Fibroblast of skin of left biceps (primary cell): ENCODE measurements at places on chromosomes 6 and 20.

DNA sequence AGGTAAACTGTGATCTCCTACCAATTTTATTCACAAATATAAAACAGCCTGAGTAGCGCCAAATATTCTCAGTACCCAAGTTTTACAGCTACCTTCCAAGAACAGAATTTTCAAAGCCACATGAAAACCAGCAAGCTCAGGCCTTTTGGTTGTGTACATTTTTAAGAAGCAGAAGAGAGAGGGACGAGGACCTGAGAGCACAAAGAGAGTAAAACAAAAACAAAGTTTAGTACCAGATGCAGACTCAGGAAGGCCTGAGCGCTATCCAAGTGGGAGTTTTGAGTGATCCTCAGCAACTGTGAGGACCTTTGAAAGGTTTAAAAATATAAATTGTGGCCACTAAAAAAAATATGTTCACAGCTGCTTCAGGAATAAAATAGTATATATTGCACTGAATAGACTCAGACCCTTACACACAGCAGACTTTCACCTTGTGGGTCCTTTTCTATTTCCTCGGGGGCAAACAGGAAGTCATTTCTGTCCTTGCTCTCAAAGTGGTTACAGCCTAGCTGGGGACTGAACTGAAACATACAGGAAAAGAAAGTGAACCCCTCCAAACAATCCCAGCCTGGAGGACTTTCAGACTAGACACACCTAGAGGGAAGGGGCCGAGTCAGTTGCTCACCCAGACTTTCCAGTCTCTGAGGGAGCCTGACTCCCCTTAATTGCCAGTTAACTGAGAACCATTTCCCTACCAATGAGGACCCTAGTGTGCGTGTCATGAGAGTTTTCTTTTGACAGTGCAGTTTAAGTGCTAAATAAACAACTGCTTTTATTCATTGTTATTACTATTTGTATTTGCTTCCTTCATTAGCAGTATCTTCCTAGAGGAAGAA, 48.5 kb upstream of the NT5E start:
- DNase-seq, result no peak

DNA sequence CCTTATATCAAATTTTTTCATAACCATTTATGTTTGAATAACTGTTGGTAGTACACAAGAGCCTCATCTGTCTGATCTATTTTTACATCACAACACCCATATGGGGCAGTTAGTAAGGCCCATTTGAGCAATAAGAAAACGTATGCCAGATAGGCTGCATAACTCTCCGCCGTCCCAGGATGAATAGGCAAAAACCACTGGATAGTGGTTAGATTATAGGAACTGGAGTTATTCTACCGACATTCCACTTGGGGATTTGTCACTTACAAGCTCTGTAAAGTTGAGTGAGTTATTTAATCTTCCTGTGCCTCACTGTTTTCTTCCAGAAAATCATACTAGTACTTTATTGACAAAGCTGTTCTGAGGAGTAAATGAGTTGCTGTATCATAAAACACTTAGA, 881.9 kb downstream of the QKI start:
- no peak for DNase-seq

DNA sequence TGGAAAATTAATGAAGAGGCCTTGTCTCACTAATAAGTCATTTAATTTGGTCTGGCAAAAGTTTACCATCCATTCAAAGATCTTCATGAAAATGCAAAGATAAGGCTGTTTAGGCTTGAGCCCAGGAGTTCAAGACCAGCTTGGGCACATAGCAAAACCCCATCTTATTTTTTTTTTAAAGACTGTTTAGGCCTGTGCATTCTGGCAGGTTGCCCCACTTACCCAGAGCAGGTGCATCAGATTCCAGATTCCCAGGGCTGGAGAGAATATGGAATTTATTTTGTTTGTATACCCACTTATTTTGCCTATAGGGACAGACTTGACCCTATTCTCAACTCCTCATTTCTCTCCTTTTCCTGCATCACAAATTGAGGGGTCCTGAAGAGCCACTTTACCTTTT, 5.7 kb downstream of the FOXO3 start:
- DNase-seq, result no peak

DNA sequence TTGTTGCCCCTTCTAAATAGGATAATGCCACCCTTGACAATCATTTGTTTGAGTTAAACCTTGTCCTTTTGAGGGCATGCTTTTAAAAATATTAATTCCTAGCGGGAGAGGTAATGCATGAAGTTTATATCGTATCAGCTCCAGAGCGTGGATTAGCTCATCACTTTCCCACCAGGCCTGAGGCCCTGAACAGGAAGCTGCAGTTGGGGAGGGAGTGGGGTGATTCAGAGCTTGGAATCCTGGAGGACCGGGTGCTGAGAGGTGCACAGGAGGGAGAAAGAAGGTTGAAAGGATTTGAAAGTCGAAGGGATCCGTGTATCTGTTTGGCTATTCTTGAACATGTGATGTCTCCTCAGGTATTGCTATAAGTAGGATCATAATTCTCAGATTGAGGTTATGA, 25.0 kb downstream of the ZDHHC14 start:
- no peak for DNase-seq

DNA sequence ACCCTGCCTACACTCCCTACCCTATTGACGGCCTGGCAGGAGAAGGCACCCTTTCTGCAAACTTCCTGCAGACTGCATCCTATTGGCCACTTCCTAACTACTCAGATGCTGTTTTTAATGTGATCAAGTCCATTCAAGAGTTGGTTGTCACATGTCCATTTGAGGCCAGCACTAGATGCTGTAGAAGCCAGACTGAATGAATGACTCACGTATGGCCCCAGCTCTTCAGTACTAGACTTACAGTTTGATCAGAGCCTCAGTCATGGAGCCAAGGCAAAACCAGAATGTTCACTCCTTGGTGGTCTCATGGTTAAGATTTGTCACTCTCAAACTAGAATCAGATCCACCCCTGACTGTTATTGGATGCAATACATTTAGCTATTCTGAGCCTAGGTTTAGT, 101.7 kb downstream of the OPRM1 start:
- no peak for DNase-seq

- no peak for DNase-seq
Measured at GRCh38 chr20:50356525-50356885, 153.7 kb upstream of the PTPN1 start.

DNA sequence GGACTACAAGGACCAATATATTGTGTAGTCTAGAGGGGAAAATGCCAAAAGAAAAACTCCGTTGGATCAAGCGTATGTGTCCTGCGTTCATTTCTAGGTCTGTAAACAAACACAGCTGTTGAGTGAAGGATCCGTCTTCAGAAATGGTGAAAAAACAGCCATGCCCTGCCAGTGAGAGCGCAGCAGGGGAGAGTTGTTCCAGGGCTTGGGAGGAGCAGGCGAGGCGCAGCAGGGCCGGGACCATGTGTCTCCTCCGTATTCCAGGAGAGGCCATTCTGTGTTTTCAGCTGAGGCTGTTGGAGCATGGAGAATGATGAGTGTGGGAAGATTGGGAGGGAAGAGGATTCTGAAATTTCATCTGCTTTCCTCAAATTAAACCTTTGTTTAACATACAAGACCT, 38.0 kb downstream of the BMP6 start:
- DNase-seq, result no peak

DNA sequence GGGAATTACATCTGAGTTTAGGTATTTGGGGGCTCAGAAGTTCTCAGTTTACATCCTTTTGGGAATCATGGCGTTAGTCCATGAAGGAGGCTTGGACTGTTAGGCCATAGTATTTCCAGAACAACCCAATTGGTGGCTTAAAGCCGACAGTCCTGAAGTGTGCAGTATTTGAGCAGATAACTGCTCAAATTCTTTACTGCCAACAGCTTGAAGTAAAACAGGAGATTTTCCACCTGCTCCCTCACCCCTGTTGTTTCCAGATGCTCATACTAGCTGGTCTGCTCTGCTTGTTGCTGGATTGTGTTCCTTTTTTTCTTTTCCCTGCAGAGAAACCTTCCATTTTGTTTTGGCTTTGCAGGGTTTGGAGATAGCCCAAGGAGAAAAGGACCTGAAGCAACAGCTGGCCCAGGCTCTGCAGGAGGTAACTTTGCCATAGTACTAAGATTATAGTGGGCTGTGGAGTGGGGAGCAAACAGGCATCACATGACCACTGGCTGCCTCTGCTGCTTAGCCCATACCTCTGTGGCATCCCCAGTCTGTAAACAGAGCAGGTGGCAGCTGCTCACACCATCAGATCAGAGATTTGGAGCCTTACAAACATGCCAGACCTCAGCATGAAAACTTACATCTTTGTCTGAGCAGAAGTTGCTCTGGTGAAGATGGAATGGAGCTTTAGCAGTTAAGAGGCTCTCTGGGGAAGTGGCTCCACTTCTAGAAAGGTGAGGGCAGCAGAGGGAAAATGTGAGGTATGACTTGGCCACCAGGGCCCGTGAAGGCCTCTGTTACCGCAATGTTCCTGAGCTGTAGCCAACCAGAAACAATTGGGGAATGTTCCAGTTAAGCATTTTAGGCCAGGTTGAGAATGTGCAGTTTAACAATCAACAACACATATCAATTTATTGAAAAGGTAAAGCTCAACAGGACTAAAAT, 17.6 kb downstream of the RNF8 start:
- no peak for DNase-seq

DNA sequence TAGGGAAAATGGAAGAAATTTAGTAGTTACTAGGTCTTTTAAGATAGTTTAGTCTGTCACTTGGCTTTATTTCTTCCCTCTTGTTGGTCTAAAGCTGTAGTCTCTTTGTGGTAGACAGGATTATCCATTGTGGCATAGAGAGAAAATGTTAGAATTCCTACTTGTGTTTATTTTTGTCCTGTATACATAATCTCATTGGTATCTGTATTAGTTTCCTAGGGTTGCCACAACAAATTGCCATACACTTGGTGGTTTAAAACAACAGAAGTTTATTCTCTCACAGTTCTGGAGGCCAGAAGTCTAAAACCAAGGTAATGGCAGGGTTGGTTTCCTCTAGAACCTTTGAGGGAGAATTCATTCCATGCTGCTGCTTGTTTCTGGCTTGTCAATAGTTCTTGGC, 119.4 kb downstream of the ZFAND3 start:
- DNase-seq, result no peak
